Hematopoietic multipotent progenitor cell (in vitro differentiated cells): ENCODE measurements at places on chromosomes 7 and 10.

GRCh38 chr7:25456467-25457171 is 228.3 kb upstream of the NPVF start:
- no peak for DNase-seq

- no peak for DNase-seq
Observed at GRCh38 chr7:102273749-102274712, 12.6 kb upstream of the SH2B2 start.

DNA sequence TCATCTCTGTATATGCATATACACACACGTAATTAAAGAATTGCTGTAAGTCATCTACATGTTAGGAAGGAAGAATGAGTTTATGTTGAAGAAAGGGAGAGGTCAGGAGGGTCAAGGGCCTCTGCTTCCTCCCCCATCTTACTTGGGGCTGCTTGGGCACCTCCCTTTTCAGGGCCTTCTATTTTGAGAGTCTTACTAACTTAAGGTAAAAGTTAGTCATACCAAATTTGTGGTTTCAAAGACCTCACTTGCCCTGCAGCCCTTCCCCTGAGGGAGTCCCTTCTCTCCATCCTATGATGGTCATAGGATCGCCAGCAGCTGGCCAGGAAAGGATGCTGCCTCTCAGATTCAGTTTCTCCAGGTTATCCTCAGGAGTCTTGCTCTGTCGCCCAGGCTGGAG is 2.6 kb downstream of the PLEKHS1 start:
- no peak for DNase-seq

- no peak for DNase-seq
Observed at GRCh38 chr7:130939321-130940095, 205.5 kb upstream of the KLF14 start.

DNA sequence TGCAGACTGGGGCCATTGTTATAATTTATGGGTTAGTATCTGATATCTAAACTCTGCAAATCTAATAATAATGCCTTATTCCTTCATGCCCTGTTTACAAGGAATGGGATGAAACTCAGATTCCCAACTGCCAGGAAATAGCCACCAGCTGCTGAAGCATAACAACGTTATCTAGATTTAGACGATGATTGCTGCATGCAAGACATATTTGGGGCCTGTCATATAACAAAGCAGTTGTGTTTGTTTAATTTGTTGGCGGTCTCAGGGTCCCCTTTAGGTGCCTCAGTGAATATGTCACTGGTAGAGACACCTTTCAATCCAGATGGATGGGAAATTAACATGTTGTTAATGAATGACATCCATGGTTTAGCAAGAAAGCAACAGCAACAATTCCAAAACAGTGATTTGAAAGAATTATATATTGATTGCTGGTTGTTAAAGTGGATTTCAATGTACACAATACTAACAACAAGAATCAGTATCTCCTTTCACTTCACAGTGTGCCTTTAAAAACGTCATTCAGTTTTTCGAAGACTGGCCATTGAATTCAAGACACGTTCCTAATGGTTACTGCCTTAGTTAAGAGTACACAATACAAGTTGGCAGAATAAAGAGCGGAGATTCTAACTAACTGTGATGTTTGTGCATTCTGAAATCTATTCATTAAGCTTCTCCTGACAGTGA is 860.6 kb upstream of the CELF2 start:
- no peak for DNase-seq

DNA sequence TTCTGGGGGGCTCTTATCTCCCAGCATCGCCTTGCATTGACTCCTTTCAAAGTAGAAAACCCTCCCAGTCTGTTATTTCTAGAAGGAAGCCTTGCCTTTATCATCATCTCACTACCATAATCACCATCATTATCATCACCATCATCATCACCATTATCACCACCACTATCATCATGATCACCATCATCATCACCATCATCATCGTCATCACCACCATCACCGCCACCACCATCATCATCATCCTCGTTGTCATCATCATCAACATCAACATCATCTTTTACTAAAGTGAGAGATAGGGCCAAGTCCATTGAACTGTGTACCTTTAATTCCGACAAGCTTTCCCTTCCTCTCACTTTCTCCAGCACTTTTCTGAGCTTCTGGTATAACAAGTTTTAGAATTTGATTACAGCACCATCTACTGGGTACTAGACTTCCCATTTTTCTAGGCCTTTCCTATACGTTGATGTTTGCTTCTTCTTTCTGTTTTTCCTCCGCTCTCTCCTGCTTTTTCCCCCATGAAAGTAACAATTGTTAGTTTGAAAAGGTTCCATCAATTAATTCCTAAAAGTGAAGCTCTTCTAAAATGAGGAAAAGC is 226.4 kb downstream of the BUB3 start:
- no peak for DNase-seq
